Mesothelial cell of epicardium (in vitro differentiated cells): ENCODE measurements at places on chromosomes 3 and 15.

DNA sequence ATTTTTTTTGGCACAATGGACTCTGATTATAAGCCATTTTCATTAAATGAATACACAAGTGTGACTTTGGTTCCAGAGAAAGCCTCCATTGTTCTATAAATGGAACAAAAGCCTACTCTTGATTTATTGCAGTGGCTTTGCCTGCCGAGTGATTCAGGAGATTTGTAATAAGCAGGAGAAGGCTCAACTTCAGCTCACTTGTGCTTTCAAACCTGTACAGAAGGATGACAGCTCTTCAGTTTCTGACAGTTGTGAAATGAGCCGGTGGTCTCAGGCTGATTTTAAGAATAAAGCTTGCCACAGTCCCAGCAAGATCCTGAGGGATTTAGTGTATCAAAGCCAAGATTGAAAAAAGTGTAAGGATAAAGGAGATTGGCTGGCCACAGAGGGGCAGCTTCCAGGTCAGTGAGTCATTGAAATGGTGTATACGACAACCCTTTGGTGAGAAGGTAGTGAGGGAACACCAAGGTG lies 438.8 kb upstream of the TGFBR2 start:
- DNase-seq, result no peak

- DNase-seq, result no peak
Measured at GRCh38 chr3:175240921-175241320, 381.8 kb downstream of the NAALADL2 start.

DNA sequence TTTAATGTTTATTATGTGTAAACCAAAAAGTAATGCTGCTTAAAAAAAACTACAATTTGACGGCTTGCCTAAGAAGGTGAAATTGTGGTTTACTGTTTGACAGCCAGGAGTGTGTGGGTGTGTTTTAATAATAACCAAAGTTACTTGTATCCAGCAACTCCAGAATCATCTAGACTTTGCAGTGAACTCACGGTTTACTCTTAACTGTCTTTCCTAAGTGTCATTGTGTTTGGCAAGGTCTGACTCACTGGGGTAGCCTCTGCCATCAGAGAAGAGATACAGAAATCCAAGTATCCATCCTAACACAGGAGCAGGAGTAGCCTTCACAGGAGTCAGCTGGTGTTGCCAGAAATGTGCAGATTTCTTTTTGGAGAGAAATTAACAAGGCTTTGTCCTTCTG lies 151.1 kb downstream of the CTNNB1 start:
- DNase-seq, result no peak

- DNase-seq, result no peak
Measured at GRCh38 chr3:56772952-56773938, 28.5 kb downstream of the ARHGEF3 start.

GRCh38 chr3:138888560-138888959 lies 53.8 kb upstream of the PIK3CB start:
- DNase-seq, result no peak

GRCh38 chr3:11306817-11307589 lies 34.8 kb downstream of the ATG7 start:
- DNase-seq, result no peak

DNA sequence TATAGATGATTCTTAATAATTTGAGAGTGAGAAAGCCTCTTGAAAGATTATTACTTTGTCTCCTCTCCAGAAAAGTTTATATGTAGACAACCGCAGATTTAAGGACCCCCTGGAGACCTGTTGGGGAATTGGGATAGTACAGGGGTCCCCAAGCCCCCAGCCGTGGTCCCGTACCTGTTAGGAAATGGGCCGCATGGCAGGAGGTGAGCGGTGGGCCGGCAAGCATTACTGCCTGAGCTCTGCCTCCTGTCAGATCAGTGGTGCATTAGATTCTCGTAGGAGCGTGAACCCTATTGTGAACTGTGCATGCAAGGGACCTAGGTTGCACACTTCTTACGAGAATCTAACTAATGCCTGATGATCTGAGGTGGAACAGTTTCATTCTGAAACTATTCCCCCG lies 78.3 kb downstream of the PFN2 start:
- DNase-seq, result no peak

DNA sequence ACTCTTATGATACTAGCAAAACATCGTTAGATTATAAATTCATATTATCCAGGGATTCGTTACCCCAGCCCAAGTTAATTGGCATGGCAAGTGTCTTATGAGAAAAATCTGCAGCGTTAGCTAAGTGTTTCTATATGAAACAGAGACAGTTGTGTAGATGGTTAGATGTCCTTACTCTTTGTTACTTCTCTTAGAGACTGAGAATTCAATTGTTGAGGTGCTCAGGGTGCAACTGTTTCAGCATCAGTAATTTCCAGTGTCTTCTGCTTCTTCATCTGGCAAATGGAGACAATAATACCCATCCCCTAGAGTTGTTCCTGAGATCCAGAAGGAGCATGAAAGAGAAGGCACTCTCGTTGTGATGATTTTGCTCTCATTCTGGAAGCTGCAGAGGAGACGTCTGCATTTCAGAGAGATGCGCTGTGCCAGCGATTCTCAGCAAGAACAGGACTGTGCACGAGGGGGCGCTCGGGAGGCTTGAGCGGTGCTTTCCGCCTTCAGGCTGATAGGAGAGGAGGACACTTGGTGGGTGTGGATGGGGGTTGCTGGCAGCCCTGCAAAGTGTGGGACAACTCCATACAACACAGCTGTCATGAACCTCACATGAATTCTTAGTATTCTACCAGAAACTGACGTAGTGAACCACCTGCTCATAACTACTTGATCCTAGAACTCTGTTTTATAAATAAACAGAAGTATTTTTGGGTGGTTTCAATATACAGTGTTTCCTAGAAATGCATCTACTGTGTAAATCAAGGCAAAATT lies 39.7 kb upstream of the SPSB4 start:
- DNase-seq, result peak; percentile 68

DNA sequence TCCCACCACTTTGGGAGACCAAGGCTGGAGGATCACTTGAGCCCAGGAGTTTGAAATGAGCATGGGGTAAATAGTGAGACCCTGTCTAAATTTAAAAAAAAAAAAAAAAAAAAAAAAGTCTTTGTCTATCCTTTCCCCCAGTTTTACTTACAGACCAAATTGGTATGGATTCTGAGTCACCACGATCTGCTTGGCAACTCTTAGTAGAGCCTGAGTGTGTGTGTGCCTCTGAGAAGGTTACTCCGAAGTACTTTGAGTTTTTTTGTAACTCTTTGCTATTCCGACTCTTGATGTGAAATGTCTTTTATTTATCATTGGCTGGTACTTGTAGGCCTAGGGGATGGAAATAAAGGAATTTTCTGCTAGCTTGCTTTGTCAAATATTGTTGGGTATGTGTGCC lies 63.3 kb downstream of the RBM6 start:
- DNase-seq, result no peak

- DNase-seq, result no peak
Measured at GRCh38 chr3:29430558-29430971, 149.7 kb downstream of the RBMS3 start.

DNA sequence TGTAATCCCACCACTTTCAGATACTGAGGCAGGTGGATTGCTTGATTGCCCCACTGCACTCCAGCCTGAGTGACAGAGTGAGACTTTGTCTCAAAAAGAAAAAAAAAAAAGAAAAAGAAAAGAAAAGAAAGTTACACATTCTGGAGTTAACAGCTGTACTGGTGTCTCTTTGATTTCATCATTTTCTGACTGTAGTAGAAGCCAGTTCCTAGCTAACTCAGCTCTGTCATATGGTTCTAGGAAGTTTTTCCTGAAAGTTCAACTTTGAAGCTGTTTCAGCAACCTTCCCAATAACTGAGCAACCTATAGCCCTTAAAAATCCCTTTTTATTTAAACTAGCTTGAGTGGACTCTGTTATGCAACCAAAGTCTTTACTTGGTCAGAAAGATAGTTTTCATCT lies 104.6 kb upstream of the STRIT1 start:
- DNase-seq, result no peak

DNA sequence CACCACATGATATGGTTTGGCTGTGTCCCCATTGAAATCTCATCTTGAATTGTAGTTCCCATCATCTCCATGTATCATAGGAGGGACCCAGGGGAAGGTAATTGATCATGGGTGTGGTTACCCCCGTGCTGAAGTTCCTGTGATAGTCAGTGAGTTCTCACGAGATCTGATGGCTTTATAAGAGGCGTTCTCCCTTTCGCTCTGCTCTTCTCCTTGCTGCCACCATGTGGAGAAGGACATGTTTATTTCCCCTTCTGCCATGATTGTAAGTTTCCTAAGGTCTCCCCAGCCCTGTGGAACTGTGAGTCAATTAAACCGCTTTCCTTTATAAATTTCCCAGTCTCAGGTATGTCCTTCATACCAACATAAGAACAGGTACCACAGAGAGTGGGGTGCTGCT lies 21.9 kb downstream of the OSTN start:
- no peak for DNase-seq

- DNase-seq, result no peak
Measured at GRCh38 chr15:48614051-48614450, 31.5 kb downstream of the FBN1 start.

DNA sequence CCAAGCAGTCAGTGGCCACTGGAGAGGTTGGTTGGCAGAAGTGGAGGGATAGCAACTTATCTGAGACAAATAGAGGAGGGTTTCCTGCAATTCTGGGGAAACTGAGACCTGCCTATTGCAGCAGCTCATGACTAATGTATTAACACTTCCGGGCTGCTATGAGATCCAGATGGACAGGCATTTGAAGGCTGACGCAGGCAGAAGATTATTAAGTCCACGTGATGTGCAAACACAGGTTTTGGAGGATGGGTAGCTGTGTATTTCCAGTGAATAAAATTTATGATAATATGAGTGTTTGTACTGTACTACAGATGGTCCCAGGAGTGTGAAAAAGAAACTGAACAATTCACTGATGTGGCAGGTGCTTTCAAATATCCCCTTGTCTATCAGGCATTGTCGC lies 28.5 kb upstream of the CFAP161 start:
- no peak for DNase-seq
